Caco-2 (cell line): ENCODE measurements at places on chromosomes 1 and 21. TPM values are rescaled to one million over a fixed set of nuclear protein-coding genes. Genes with fewer than 3 reads are reported as not detected.

DNA sequence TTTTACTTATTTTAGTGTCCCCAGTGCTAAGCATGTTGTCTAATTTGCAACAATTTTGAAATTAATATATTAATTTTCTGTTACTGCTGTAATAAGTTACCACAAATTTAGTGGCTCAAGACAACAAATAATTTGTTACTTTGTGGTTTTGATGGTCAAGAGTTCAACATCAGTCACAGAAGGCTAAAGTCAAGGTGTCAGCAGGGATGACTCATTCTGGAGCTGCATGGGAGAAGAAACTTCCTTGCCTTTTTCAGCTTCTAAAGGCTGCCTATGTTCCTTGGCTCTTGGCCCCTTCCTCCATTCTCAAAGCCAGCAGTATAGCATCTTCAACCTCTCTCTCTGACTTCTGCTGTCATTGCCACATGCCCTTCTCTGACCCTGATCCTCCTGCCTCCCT lies 271.8 kb downstream of the HLX start:
- H3K4me1 ChIP-seq = no peaks in the 10 kb centered on the region
- no peaks in the 10 kb centered on the region for H3K36me3 ChIP-seq
- H3K27ac ChIP-seq = no peak overlapping the region
- DNase-seq = no peak
- no peaks in the 10 kb centered on the region for H3K27me3 ChIP-seq

The NPHS2 gene
- total RNA-seq = not detected in 2 replicates

- no peaks in the 10 kb centered on the region for H3K36me3 ChIP-seq
- H3K27me3 ChIP-seq = no peaks in the 10 kb centered on the region
- no peak overlapping the region for H3K27ac ChIP-seq
- no peak for DNase-seq
- no peak overlapping the region for H3K4me3 ChIP-seq
- H3K4me1 ChIP-seq = no peaks in the 10 kb centered on the region
Measured at GRCh38 chr1:205851993-205852392, 2.1 kb upstream of the PM20D1 start.

GRCh38 chr1:160656737-160657136 lies 9.9 kb upstream of the SLAMF1 start:
- H3K27ac ChIP-seq = no peak overlapping the region
- H3K36me3 ChIP-seq = no peaks in the 10 kb centered on the region
- peaks cover 48% of the 10 kb centered on the region for H3K4me1 ChIP-seq
- H3K4me3 ChIP-seq = no peak overlapping the region

DNA sequence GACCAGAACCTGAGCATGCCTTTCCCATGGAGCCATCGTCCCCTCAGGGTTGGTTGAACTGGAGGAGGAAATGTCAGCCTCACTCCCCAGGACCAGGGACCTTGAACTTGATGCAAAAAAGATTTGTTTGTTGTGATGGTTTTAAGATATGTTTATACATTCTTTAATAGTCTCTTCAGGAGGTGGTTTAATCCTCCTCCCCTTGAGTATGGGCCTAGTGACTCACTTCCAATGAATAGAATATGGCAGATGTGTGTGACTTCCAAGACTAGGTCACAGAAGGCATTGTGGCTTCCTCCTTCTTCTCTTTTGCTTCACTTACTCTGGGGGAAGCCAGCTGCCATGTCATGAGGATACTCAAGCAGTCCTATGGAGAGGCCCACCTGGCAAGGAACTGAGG lies 81.7 kb upstream of the WNT4 start:
- no peaks in the 10 kb centered on the region for H3K27me3 ChIP-seq
- peaks cover 14% of the 10 kb centered on the region for H3K4me1 ChIP-seq
- H3K4me3 ChIP-seq = no peak overlapping the region

- H3K27me3 ChIP-seq = no peaks in the 10 kb centered on the region
- H3K4me3 ChIP-seq = no peak overlapping the region
- no peaks in the 10 kb centered on the region for H3K4me1 ChIP-seq
Measured at GRCh38 chr1:32219022-32219421, 3.1 kb downstream of the TMEM234 start.

DNA sequence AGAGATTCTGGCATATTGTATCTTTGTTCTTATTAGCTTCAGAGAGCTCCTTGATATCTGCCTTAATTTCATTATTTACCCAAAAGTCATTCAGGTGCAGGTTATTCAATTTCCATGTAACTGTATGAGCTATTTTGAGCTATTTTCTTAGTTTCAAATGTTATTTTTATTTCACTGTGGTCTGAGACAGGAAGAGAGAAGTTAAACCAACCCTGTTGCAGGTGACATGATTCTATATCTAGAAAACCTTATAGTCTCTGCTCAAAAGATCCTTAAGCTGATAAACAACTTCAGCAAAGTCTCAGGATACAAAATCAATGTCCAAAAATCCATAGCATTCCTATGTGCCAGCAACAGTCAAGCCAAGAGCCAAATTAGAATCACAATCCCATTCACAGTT lies 1644.0 kb upstream of the B3GALT2 start:
- no peaks in the 10 kb centered on the region for H3K27me3 ChIP-seq
- no peak overlapping the region for H3K27ac ChIP-seq
- no peak for DNase-seq

GRCh38 chr1:84260852-84261518 lies 40.5 kb upstream of the SAMD13 start:
- no peak overlapping the region for H3K4me3 ChIP-seq
- no peaks in the 10 kb centered on the region for H3K36me3 ChIP-seq
- peaks cover 16% of the 10 kb centered on the region for H3K4me1 ChIP-seq
- H3K27ac ChIP-seq = no peak overlapping the region
- no peaks in the 10 kb centered on the region for H3K27me3 ChIP-seq

DNA sequence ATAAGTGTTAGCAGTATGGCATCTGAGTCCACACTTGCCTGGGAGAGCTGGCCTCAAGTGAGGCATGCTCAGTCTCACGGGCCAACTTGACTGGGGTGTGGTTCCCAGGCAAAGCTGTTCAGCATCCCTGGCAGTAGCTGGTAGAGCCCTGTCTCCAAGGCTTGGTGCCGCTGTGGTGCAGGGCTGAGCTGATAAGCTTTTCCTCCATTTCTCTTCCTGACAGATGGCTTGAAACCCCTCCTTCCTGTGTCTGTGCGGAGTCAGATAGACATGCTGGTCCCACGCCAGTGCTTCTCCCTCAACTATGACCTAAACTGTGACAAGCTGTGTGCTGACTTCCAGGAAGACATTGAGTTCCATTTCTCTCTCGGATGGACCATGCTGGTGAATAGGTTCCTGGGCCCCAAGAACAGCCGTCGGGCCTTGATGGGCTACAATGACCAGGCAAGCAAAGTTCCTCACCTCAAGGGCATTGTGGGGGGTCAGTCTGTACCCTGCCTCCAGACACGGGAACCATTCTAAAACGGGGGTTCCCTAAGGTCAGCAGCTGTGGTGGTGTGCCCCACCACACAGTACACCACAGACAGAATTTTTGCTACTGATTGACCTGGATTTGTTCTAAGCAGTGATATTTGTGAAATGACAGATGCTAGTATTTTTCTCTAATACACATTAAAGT lies 13.7 kb upstream of the MIIP start:
- H3K27me3 ChIP-seq = no peaks in the 10 kb centered on the region
- no peak for DNase-seq
- no peak overlapping the region for H3K4me3 ChIP-seq
- H3K27ac ChIP-seq = no peak overlapping the region
- no peaks in the 10 kb centered on the region for H3K4me1 ChIP-seq
- peaks cover 6% of the 10 kb centered on the region for H3K36me3 ChIP-seq

- peaks cover 4% of the 10 kb centered on the region for H3K27me3 ChIP-seq
- H3K27ac ChIP-seq = no peak overlapping the region
- no peaks in the 10 kb centered on the region for H3K4me1 ChIP-seq
- H3K4me3 ChIP-seq = no peak overlapping the region
Measured at GRCh38 chr1:2932671-2933350, 88.5 kb upstream of the ACTRT2 start.

GRCh38 chr1:103447471-103447870 lies 78.0 kb upstream of the RNPC3 start:
- DNase-seq = no peak
- no peak overlapping the region for H3K27ac ChIP-seq
- H3K4me3 ChIP-seq = no peak overlapping the region
- H3K36me3 ChIP-seq = no peaks in the 10 kb centered on the region

- no peaks in the 10 kb centered on the region for H3K36me3 ChIP-seq
- H3K27ac ChIP-seq = no peak overlapping the region
- H3K4me3 ChIP-seq = no peak overlapping the region
- 0 out of 2 replicates have a peak, but pooled peaks cover 5% of the 10 kb centered on the region for H3K4me1 ChIP-seq
Measured at GRCh38 chr1:200540281-200540680, 80.3 kb downstream of the KIF14 start.

The LINGO4 gene
- total RNA-seq = not detected in 2 replicates

GRCh38 chr1:235911876-235912275 lies 45.2 kb upstream of the LYST start:
- DNase-seq = no peak
- H3K27ac ChIP-seq = no peak overlapping the region
- H3K4me3 ChIP-seq = no peak overlapping the region
- no peaks in the 10 kb centered on the region for H3K36me3 ChIP-seq
- peaks cover 5% of the 10 kb centered on the region for H3K4me1 ChIP-seq

DNA sequence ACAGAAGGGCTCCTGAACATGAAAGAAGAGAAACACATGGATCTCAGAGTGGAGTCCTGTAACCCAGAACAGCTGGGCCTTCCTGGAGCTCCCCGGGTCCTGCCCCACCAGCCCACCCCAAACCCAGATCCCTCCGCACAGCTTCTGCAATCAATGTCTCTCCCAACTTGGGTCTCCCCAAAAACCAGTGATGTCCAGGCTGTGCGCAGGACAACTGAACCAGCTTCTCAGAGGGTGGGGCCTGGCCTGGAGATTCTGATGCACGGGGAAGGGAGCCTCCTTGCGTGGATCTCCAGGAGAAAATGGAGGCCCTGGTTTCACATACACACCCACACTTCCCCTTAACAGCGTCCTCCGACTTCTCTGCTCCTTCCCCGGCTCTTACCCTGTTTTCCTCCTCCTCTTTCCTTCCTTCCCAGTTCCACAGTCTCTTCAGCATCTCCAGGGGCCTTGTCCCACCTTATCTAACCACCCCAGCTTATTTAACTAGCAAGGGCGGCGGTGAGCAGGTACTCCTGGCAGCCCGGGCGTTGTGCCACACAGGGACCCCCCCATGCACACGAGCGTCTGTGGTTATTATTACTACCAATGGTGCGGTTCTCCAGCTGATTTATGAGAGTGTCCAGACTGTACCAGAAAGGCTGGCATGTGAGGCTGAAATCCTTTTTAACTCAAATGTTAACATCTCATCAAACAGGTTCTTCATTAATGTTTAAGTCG lies 11.2 kb upstream of the MX2 start:
- H3K27ac ChIP-seq = no peak overlapping the region
- H3K4me3 ChIP-seq = no peak overlapping the region
- DNase-seq = no peak
- H3K4me1 ChIP-seq = no peaks in the 10 kb centered on the region

DNA sequence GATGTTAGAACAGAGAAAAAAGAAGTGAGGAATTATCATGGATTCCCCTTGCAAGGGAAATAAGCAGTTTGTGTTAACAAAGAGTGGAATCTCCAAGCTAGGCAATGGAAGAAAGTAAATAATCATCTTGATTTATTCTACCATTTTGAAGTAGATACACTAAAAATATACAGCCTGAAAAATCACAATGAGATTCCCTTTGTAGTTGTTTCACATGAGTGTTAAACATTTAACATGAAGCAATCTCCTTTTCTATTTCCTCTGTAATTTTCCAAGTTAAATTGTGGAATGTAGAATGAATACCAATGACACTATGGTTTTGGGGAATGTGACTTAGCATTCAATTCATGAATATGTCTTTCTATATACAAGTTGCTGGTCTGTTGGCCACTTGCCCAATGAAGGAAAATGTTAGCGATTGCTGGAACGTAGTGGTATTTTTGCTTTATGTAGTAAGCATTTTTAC lies 5.7 kb downstream of the TGFB2 start:
- no peak overlapping the region for H3K27ac ChIP-seq
- H3K4me1 ChIP-seq = peaks cover 16% of the 10 kb centered on the region
- H3K36me3 ChIP-seq = no peaks in the 10 kb centered on the region
- no peaks in the 10 kb centered on the region for H3K27me3 ChIP-seq

DNA sequence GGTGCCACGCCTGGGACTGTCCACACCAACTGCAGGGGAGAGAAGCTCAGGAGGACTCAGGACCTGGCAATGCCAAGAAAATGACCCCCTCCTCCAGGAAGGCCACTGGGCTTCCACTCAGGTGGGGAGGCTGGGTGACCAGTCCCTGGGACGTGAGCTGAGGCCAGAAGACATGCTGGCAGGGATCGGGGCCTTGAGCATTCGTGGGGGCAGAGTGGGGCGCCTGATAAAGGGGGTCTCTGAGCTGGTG lies 15.3 kb upstream of the COL6A2 start:
- H3K4me3 ChIP-seq = no peak overlapping the region
- no peak overlapping the region for H3K27ac ChIP-seq
- no peaks in the 10 kb centered on the region for H3K27me3 ChIP-seq
- no peaks in the 10 kb centered on the region for H3K36me3 ChIP-seq

DNA sequence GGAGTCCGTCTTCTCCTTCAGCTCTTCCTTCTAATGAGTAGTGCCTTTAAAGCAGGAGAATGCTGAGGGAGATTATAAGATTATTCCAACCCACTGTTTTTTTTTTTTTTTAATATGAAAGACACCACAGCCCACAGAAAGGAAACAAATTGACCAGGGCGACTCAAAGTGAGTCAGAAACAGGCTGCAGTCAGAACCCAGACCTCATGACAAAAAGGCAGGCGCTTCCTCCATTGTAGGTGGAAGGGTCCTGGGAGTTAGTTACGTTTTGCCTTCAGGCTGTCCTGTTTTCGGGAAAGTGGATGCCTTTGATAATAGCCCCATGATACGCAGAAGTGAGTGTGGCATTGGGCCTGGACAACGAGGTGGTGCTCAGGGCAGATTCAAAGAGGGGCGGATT lies 21.0 kb downstream of the PLXNA2 start:
- H3K4me1 ChIP-seq = peaks cover 6% of the 10 kb centered on the region; the same call in 1 of the 2 replicates
- no peak overlapping the region for H3K27ac ChIP-seq
- H3K36me3 ChIP-seq = no peaks in the 10 kb centered on the region
- no peak for DNase-seq
- no peak overlapping the region for H3K4me3 ChIP-seq
- no peaks in the 10 kb centered on the region for H3K27me3 ChIP-seq

DNA sequence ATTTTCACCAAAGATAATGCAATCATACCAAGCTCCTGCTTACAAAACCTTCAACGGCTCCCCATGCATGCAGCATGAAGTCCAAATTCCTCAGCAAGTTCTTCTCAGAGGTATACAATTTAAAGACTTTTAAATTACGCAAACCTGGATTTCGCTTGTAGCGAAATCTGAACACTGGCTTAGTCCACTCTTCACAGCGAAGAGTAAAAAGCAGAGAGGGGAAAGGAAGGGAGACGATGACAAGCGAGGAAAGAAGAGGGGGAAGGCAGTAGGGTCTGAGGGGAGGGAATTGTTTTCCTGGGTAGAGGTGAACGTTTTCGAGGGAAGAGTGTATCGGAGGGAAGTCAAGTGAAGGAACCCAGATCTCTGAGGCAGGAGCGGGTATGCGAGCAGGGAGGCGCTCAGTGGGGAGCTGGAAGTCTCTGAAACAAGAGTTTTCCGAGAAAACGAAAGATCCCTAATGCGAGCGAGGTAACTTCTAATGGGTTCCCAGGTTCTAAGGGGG lies 790 bp downstream of the TESK2 start:
- H3K27me3 ChIP-seq = no peaks in the 10 kb centered on the region
- H3K4me1 ChIP-seq = no peaks in the 10 kb centered on the region
- no peak for DNase-seq
- H3K36me3 ChIP-seq = no peaks in the 10 kb centered on the region

- H3K4me3 ChIP-seq = no peak overlapping the region
- DNase-seq = no peak
- no peak overlapping the region for H3K27ac ChIP-seq
- H3K4me1 ChIP-seq = peaks cover 3% of the 10 kb centered on the region; the same call in 1 of the 2 replicates
- H3K27me3 ChIP-seq = no peaks in the 10 kb centered on the region
Measured at GRCh38 chr21:44515359-44516165, 24.4 kb downstream of the KRTAP10-1 start.
